Stomach (tissue), 19 donors: ENCODE measurements at places on chromosomes 11 and 22.
A peak's percentile ranks its signal among the peaks of the same experiment; 100 is the strongest.

DNA sequence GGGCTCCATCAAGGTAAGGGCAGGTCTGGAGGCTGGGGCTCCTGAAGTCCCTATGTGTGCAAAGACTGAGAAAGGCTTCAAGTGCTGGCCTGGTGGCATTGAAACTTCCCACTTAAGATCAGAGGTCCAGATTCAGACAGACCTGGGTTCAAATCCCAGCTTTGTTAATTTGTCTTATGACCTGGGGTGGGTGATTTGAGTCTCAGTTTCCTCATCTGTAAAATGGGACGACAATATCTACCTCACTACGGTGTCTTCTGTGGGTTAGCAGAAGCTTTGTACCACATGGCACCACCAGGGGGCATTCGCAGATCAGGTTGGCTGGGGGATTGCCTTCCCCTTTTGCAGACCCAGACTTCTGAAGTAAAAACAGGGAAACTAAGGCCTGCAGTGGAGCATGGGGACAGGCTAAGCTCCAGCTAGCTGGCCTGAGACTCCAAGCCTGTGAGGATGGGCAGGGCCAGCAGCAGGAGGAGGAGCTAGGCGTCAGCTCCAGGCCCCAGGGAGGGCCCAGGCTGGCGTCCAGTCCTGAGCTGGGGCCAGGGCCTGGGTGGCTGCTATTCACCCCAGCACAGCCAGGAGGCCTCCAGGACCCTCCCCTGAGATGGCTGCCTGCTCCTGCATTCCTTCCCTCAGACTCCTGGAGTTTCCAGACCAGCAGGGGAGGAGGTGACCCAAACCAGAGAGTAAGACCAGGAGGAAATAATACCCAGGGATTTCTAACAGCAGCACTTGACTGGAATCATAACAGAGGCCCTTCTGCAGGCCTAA, 1.5 kb downstream of the CASTOR1 start:
- no peaks in the 10 kb centered on the region for H3K27me3 ChIP-seq
- peak overlapping the region; percentile 97 for H3K27ac ChIP-seq
- peak overlapping the region; percentile 87 for H3K4me3 ChIP-seq

- no peak for DNase-seq
- no peaks in the 10 kb centered on the region for H3K27me3 ChIP-seq
- no peak overlapping the region for H3K4me3 ChIP-seq
- peaks cover 18% of the 10 kb centered on the region for H3K4me1 ChIP-seq
Measured at GRCh38 chr11:47499614-47500013, 50.7 kb upstream of the RAPSN start.

- H3K4me1 ChIP-seq = no peaks in the 10 kb centered on the region
- H3K36me3 ChIP-seq = no peaks in the 10 kb centered on the region
- no peak overlapping the region for H3K27ac ChIP-seq
- no peak for DNase-seq
- H3K27me3 ChIP-seq = no peaks in the 10 kb centered on the region
Measured at GRCh38 chr11:121800240-121800639, 315.8 kb downstream of the BLID start.

DNA sequence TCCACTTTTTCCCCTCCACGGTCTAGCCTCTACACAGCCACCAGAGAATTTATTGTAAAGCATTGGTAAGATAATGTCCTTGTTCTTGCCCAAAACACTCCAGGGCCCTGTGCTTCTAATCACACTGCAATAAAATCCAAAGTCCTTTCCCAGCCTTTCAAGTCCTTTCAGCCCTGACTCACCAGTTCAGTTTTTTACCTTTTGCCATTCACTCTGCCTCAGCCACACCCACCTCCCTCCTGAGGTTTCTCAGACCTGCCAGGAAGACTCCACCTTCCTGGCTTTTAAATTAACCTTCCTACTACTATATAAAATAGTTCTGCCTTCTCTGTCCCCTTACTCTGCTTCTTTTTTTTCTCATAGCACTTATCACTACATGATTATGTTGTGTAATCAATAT, 91.0 kb upstream of the ARHGAP32 start:
- peak overlapping the region; percentile 18 for H3K27ac ChIP-seq
- no peaks in the 10 kb centered on the region for H3K36me3 ChIP-seq
- H3K4me3 ChIP-seq = no peak overlapping the region
- DNase-seq = peak; percentile 83
- H3K4me1 ChIP-seq = peaks cover 22% of the 10 kb centered on the region
- no peaks in the 10 kb centered on the region for H3K27me3 ChIP-seq

DNA sequence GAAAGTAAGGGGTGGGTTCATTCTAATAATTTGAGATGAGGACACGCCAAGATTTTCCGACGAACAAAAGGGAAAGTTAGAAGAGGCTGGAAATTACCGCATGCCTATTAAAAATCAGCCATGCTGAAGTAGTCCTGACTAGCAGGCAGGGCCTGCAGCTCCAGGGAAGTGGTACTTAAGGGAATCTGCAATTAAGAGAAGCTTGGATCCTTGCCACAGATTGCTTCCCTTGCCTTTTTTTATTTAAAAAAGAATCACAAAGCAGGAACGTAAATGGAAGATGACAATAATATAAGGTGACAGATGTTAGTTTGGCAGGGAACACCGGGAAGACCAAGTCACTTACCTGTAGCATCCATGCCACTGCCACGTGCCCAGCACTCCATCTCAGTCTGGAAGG, 359.3 kb downstream of the CADM1 start:
- H3K36me3 ChIP-seq = no peaks in the 10 kb centered on the region
- H3K4me1 ChIP-seq = no peaks in the 10 kb centered on the region
- no peak for DNase-seq
- H3K27me3 ChIP-seq = no peaks in the 10 kb centered on the region

GRCh38 chr11:61447601-61448551, 18.0 kb downstream of the SDHAF2 start:
- H3K27ac ChIP-seq = peak overlapping the region; percentile 81
- no peaks in the 10 kb centered on the region for H3K27me3 ChIP-seq
- no peak overlapping the region for H3K4me3 ChIP-seq
- peaks cover 35% of the 10 kb centered on the region for H3K4me1 ChIP-seq
- DNase-seq = no peak

DNA sequence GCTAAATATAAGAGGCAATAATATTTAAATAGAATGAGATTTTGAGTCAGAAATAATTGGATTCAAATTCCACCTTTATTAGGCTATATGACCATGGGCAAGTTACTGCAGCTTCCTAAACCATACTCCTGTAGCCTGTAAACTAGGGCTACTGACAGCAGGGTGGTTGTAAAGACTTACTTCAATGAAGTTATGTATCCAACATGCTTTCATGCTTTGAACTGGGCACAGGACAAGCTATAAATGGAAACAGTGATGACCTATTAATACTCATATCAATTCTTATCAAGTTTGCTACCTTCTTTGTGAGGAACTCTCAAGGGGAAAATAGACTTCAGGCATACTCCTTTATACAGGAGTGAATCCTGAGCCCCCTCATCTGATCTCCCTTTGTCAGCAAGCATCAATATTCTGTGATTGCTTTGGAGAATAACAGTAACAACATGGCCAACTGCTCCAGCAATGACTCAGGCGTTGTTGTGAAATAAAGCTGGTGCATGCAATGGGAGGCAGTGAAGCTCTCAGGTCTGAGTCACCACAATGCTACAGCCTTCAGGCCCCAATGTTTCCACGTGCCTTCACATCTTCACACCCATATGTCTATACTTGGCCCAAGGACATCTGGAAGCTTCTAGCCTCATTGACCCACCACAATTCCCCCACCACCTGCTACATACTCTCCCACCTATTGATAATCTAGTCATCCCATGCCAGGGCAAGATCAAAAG, 102.5 kb downstream of the KCNA4 start:
- no peak for DNase-seq
- no peaks in the 10 kb centered on the region for H3K4me1 ChIP-seq
- no peak overlapping the region for H3K27ac ChIP-seq
- H3K4me3 ChIP-seq = no peak overlapping the region
- no peaks in the 10 kb centered on the region for H3K27me3 ChIP-seq

GRCh38 chr11:76626921-76627401, 43.6 kb downstream of the LRRC32 start:
- H3K4me3 ChIP-seq = no peak overlapping the region
- DNase-seq = no peak
- H3K4me1 ChIP-seq = peaks cover 27% of the 10 kb centered on the region
- H3K27ac ChIP-seq = no peak overlapping the region
- no peaks in the 10 kb centered on the region for H3K36me3 ChIP-seq

DNA sequence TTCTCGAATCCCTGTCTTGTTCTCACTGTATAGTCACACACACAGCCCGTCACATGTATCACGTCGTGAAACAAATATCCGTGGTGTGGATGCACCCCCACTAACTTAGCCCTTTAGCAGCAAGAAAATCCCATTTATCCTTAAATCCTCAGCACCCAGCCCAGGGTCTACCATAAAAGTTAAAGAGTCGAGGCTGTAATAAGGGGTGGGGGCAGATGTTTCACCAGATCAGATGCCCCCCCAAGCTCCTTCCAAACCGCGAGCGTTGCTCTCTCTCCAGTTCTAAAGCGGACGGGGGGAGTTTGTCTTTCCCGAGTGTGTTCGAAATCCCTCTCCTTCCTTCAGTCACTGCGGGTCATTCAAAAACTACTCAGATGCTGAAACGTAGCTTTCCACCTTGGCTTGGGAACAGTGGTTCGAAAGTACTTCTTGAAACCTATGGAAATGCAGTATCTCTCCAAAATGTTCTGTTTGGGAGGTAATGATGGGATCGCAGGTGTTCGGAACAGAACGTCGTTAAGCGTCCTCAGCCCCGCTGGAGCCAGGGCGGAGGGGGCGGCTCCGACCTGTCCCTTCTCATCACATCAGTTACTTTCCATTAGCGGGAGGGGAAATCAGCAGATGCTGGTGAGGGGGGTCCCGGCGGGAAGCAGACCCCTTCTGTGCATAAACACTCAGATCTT, 156.2 kb downstream of the BRD1 start:
- H3K4me3 ChIP-seq = no peak overlapping the region
- H3K36me3 ChIP-seq = no peaks in the 10 kb centered on the region
- peaks cover 19% of the 10 kb centered on the region for H3K4me1 ChIP-seq
- peak; percentile 3 for DNase-seq
- H3K27me3 ChIP-seq = peaks cover 92% of the 10 kb centered on the region

DNA sequence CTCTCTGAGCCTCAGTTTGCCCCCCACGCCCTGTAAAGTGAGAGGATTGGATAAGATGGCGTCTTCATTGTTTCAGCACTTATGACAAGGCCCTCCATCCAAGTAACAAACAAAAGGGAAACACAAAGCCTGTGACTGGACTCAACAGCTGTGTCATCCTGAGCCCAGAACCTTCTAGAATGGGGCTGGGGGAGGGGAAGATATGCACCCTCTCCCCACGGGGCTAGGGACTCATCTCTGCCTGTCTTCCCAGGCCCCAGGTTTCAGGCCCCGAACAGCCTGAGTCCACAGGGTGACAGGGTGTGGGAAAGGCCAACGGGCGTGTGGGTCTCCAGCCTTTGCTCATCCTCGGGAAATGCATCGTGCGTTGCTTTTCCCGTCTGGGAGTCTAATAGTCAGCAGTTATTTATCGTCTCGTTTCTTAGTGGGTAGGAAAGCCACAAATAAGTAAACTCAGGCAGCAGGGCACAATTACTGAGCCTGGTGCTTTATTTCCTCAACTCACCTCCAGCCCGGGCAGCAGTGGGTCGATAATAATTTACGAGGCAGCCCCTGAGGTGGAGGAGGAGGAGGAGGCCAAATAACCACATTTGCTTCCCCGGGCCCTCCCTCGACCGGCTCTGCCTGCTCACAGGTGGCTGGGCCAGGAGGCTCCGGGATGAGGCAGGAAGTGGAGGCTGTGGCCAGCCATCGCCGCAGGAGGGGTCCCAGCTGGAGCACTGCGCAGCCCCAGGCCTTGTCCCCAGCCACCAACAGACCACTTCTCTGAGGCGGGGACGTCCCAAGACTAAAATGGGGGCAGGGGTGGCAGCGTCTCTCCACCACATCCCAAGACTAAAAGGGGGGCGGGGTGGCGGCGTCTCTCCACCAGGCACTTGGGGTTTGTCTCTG, 54.4 kb downstream of the FLRT1 start:
- DNase-seq = no peak
- H3K27me3 ChIP-seq = no peaks in the 10 kb centered on the region
- H3K36me3 ChIP-seq = no peaks in the 10 kb centered on the region

DNA sequence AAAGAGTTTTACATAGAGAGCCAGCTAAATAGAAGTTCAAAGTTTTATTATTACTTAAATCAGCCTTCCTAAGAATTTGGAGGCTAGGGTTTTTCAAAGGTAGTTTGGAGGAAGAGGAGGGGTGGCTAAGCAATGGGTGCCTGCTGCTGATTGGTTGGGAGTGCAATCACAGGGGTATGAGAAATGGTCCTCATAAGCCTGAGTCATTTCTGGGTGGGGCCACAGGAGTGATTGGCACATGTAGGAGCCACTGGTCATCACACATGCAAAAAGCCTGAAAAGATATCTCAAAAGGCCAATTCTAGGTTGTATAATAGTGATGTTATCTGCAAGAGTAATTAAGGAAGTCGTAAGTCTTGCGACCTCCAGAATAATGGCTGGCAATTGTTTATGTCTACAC, 12.9 kb downstream of the OR51L1 start:
- DNase-seq = no peak
- no peak overlapping the region for H3K4me3 ChIP-seq
- H3K36me3 ChIP-seq = no peaks in the 10 kb centered on the region
- no peak overlapping the region for H3K27ac ChIP-seq
- H3K27me3 ChIP-seq = no peaks in the 10 kb centered on the region
- no peaks in the 10 kb centered on the region for H3K4me1 ChIP-seq

DNA sequence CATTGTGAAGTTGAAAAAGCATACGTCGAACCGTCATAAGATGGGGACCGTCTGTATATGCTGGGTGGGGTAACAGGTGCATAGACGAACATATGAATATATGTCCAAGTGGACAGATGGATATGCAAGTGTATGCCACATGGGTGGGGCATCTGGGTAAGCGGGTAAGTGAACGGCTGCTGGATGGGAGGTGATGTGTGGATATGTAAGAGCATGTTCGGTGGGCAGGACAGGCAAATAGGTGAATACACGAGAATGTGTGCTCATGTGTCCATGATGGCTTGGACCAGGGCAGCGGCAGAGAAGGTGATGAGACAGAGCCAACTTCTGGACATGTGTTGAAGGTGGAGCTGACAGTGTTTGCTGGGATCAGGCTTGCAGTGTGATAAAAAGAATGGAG, 12.0 kb downstream of the IFITM10 start:
- H3K4me1 ChIP-seq = no peaks in the 10 kb centered on the region
- peaks cover under 1% of the 10 kb centered on the region for H3K27me3 ChIP-seq
- DNase-seq = no peak
- H3K27ac ChIP-seq = no peak overlapping the region
- no peak overlapping the region for H3K4me3 ChIP-seq
